GM04504 (cell line): ENCODE measurements at places on chromosomes 1 and 21.

GRCh38 chr21:18545908-18546307 lies 142.3 kb upstream of the TMPRSS15 start:
- DNase-seq, result no peak

- no peak for DNase-seq
These were observed 32.4 kb downstream of the KCNN3 start for GRCh38 chr1:154837672-154838171.

- no peak for DNase-seq
These were observed 178.4 kb upstream of the CXADR start for GRCh38 chr21:17334484-17334883.

- DNase-seq, result peak; percentile 37
These were observed 12.9 kb downstream of the MYOG start for GRCh38 chr1:203072911-203073310.

GRCh38 chr1:6785728-6786505 lies 663 bp downstream of the CAMTA1 start:
- no peak for DNase-seq
